NCI-H510A treated with DMSO at 0.1 percent for 48 hours (cell line): ENCODE measurements at places on chromosomes 12 and 14.

DNA sequence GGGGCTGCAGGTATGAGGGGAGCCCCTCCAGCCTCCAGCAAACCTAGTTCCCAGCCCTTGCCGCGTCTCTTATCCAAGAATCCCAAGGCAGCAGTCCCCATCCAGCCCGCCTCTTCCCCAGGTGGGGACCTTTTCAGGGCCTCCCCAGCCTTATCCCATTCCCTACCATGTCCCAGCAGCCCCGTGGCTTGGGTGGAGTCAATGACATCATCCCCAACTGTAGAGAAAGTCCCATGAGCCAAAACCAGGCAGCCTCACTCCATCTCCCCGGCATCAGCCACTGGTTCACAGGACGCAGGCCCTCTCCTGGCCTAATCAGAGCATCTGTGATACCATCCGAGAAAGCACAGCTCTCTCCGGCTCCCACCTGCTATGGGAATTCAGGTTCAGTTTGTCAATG lies 131.0 kb downstream of the NCOR2 start:
- no peak for DNase-seq

DNA sequence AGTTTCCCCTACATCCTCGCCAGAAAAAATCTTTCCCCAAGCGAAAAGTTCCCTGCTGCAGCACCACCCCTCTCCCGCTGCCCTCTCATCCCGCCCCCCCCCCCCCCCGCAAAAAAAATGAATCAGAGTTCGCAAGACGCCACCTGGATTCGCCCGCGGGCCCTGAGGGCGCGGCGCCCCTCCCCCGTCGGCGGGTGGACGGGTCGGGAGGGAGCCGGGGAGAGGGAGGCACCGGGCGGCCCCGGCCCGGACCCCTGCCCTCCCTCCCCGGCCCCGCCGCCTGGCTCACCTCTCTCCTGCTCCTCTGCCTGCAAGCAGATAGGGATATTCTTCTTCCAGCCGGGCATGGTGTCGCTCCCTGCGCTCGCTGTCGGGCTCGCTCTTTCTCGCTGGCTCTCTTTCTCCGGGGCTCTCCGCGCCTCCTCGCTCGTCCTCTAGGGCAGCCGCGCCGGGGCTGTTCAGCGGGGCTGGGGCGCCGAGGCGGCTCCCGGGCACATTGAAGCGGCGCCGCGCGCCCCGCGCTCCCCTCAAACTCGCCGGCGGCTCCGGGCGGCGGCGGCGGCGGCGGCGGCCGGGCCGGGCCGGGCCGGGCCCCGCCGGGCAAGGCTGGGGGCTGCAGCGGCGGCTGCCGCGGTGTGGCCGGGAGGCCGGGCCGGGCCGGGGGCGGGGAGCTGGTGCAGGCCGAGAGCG lies 200.3 kb upstream of the CAND1 start:
- DNase-seq = peak; percentile 54

GRCh38 chr14:100042286-100042685 lies 22.9 kb upstream of the EVL start:
- no peak for DNase-seq

DNA sequence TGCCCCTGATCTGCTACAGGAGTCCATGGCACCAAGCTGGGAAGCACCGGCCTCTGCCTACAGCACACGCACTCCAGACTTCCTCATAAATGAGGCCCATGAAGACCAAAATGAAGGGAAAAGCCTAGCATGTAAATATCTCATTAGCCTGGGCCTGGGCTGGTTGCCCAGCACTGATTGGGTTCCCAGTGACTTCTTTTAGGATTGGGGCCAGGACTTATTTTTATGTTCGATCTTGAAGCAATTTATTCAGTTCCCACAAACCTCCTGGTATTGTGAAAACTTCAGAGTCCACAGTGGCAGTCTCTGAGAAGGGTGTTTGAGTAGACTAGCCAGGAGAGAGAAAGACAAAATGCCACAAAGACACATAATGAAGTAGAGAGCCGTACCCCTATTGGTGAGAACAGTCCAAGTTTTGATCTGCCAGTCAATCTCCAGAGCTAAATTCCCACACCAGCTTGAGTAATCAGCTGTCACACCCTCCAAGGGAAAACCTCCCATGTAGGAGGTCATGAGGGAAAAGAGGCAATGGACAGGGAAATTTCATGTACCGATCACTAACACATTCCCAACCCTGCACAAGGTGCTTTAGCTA lies 78.2 kb downstream of the PHLDA1 start:
- DNase-seq = no peak

- DNase-seq = no peak
These were observed 15.8 kb upstream of the ORAI1 start for GRCh38 chr12:121610239-121611149.

DNA sequence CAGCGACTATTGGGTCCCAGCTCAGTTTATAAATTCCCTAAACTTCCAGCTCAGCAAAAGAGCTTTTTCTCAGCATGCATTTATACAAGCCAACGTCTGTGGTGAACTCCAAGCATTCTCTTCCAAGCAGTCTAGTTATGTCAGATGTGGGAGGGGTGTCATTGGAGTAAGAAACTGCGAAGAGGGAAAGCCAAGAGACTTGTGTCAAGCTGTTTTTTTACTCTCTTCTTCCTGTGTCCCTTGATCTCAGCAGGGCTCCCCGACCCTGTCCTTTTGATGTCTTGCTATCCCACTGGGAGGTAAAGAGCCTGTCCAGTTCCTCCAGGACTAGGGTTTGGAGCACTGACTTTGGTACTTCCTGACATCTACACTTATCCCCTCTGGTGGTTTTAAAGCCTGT lies 69.0 kb downstream of the PPM1H start:
- no peak for DNase-seq

DNA sequence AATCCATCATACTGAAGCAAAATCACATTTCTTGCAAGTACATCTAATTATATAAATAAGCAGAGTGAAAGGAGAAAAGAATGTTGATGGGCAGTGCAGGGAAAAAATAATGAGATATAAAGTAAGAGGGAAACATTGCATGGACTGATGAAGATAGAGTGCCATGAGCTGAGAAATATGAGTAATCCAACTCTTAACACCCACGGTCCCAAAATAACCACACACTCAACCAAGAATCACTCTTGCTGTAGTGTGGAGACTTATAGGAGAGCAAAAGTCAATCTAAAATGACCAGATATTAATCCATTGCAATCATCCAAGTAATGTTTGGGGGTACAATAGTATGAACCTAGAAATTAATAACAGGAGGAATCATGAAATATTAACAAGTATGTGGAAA lies 40.2 kb downstream of the MYF5 start:
- DNase-seq = no peak

DNA sequence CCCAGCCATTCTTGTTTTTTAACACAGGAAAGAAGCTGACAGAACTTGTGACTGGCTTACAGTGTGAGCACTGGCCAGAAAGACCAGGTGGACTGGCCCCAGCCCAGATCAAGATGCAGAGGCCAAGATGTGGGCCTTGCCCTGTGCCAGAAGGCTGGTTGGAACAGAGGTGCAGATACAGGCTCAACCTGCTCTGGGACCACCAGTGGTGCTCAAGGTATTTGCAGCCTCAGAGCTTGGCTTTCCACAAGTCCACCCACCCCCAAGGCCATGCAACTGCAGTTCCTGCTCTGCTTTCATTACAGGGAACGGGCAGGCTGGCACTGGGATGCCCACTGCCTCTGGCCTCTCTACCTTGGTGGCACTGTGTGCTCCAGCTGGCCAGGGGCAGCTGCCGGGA lies 23.3 kb downstream of the ZFC3H1 start:
- no peak for DNase-seq

DNA sequence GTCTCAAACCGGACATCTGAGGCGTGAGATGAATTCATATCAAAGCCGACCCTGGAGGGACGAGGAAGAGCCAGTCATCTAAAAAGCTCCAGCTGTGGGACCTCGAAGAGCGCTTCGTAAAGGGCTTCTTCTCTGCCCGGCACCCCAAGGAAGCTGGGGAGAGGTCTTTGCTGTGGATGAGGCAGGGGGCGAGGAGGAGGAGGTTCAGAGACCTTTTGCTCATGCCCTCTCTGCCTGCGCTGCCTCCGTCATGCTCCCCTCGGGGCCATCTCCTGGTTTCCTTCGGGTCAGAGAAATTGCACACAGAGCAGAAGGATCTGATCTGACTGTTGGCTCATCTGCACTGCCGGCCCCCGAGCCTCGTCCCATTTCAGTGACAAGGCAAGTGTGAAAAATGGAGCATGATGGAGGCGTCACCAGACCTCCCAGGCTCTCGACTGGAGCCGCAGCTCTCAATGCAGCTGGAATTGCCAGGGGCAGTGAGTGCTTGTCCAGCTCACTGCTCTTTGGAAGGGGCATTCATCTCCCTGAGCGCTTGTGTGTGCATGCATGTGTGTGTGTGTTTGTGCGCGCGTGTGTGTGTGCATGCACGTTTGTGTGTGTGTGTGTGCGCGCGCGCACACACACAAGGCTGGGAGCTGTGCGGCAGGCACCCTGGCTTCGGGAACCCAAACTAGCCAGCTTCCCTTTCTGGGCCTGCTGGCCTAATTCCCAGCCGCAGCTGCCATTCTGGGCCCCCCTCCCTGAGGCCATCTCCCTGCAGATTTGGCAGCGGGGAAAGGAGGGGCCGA lies 9.2 kb downstream of the CABP1 start:
- no peak for DNase-seq

DNA sequence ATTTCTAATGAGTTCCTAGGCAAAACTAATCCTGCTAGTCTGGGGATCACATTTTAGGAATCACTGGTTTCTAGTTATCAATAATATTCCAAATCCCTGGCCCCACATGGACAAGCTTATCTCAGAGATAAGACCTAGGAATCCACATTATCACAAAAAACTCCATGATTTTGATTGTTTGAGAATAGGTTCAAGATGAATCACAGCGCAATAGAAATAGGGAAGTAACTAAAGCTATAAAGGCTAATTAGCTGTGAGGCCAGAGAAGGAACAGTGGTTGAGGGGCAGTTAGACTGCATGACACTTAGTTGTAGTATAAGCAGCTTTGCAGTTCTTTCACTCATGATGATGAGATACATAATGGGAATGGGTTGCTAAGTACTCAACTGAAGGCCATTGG lies 13.1 kb upstream of the ATP5F1B start:
- no peak for DNase-seq

DNA sequence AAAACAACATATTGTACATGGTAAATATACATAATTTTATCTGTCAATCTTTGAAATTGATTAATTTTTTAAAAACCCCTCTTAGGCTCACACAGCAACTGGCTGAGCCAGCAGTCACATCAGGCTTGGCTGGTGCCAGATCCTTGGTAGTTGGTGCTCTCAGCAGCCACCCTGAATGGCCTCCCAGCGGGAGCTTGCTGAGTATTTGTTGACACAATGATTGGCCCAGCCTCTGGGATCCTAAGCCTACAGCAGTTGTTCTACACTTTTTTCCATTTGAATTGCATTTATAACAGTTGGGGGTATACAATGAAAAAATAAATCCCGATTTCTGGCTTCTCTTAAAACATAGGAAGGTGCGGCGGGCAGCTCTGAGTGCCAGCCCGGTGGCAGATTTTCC lies 11.1 kb downstream of the PRKAB1 start:
- DNase-seq = peak; percentile 88

DNA sequence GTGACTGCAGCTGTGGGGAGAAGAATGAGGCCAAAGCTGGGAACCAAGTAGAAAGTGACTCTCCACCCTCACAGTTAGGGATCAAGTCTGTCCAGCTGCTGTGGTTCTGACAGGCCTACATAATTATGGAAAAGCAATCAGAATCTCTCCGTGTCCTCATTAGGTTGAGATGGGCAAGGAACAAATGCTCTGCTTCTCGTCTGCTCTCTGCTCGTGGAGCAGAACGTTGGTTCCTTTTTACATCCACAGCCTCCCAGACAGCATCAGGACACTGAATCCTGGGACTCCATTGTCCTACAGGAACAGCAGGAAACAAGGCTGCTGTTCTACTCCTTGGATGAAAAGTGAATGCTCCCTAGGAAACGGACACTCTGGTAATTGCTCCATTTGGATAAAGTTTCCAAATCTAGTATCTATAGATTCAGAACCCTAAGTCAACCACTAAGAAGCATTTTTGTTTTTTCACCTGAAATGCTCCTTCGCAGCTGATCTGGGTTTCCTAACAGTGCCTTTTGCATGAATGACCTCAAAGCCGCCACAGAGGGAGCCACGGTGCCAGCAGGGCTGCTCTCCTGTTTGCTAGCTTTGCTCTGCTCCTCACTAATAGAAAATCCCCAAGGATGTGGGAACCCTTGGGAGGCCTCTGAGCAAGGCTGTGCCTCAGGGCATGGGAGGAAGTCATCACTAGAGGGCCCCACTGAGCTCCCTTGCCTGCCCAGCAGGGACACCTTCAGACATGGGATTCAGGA lies 102.0 kb downstream of the EGLN3 start:
- peak; percentile 42 for DNase-seq
